ENCODE measurements at places on chromosomes 6 and 20. TPM values are rescaled to one million over a fixed set of nuclear protein-coding genes. Genes with fewer than 3 reads are reported as not detected.

GRCh38 chr20:1414982-1415381 lies 22.1 kb upstream of the FKBP1A start:
- DNase-seq = no peak

The IL20RA gene
- not detected for polyA plus RNA-seq

DNA sequence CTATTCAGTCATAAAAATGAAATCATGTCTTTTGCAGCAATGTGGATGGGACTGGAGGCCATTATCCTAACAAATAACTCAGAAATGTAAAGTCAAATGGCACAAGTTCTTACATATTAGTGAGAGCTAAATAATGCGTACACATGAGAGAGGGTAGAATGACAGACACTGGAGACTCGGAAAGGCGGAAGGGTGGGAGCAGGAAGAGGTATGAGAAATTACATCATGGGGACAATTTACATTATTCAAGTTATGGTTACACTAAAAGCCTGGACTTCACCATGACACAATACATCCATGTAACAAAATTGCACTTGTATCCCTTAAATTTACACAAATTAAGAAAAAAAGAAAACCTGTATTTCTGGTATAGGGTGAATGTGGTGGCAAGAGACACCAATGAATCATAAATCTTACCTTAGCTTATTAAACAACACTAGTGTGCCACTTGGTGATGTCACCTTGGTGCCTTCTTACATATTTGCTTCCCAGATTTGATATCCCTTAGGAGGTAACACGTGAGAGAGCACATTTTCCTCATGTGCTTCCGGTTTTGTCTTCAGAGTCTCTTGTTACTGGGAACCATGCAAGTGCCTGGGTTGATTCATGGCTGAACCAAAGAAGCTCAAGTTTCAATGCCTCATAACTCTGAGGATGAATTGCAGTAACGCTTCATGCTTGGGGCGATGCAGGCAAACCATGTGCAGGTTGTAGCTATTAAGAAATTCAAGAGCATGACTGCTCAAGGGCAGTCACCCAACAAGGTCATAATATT lies 84.6 kb downstream of the DCDC2 start:
- no peak for DNase-seq

GRCh38 chr6:46116289-46116688 lies 13.5 kb upstream of the ENPP4 start:
- no peak for DNase-seq

The SAPCD1 gene
- not detected for polyA plus RNA-seq

GRCh38 chr20:25085756-25086495 lies 4.0 kb upstream of the VSX1 start:
- no peak for DNase-seq

The EYS gene
- not detected for polyA plus RNA-seq

- no peak for DNase-seq
Measured at GRCh38 chr6:151065027-151065815, 174.5 kb upstream of the AKAP12 start.

DNA sequence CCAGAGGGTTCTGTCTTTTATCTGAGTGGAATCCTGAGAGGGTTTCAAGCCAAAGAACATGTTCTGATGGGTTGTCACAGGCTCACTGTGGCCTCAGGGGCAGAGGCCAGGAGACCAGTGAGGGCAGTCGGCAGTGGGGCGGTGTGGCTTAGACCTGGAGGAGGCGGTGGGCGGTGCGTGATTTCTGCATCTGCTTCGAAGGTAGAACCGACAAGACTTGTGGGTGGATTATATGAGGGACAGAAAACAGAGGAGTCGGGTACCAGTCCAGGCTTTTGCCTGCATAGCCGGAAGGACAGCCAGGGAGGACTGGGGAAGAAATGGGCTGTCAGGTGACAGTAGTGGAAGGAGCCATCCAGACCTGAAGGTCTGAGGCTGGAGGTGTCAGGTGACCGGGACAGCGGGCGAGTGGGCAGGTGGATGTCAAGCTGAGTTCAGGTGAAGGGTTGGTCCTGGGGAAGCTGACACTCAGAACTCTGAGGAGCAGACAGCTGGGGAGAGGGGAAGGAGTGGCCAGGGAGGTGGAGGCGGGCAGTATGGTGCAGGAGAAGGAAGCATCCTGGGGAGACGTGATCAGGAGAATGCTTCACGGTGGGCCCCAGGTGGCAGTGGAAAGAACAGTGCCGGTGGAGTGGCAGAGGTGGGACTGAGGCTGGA lies 3.1 kb downstream of the CTSZ start:
- DNase-seq = no peak

DNA sequence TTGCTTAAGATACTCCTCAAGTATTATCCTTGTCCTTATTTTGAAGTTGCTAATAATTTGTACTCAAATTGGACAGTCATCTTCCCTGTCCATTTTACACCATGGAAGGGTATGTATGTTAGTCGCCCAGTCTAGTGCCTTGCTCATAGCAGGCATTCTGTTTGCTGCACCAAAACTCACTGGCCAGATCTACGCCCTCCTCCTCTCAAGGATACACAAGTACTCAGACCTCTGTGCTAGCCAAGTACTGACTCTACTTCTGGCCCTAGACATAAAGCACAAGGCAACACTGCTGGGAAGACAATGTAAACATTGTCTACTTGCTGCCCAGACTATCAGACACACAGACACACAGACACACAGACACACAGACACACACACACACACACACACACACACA lies 57.7 kb downstream of the DNAAF9 start:
- no peak for DNase-seq

- DNase-seq = no peak
Measured at GRCh38 chr6:36334832-36335459, 1.7 kb downstream of the BNIP5 start.

The PACSIN1 gene
- polyA plus RNA-seq = not detected

DNA sequence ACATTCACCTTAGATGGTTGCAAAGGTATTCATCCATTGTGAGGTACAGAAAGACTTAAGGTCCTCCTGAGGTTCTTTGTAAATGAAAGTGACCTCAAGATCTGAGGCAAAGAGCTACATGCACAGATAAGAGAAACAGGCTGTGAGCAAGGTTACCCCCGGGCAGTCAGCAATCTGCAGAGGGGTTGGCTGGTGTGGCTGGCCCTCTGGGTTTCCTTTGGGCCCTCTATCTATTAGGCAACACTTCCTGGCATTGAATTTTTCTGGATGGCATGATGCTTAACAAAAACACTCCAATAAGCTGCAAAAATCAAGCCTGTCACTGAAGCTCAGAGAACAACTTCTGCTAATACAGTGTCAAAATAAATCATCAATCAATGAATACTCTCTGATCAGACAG lies 48.9 kb upstream of the RALGAPA2 start:
- no peak for DNase-seq

The TMEM170B gene
- polyA plus RNA-seq = 11.7 TPM

GRCh38 chr20:3180319-3180718 lies 7.0 kb upstream of the LZTS3 start:
- DNase-seq = no peak

GRCh38 chr6:4844108-4844507 lies 67.9 kb downstream of the CDYL start:
- no peak for DNase-seq

DNA sequence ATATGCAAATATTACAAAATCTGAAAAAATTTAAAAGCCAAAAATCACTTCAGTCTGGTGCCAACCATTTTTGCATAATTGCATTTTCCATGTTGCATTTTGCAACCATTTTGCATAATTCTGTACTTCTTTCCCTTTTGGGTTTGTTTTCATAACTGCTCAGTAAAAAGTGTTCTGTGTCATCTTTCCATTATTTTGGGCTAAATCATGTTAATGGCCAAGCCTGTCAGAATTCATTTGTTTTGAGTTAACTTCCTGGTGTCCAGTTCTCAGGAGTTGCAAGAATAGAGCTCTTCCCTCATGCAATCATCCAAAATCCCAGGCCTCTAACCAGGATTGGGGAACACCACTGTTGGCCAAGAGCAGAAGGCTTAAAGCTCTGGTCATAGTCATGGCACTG lies 133.6 kb downstream of the MTHFD1L start:
- no peak for DNase-seq

GRCh38 chr6:104625536-104625935 lies 234.2 kb downstream of the HACE1 start:
- DNase-seq = no peak

- DNase-seq = no peak
Measured at GRCh38 chr6:35051396-35051795, 89.7 kb downstream of the TCP11 start.

The SLC22A7 gene
- not detected for polyA plus RNA-seq

DNA sequence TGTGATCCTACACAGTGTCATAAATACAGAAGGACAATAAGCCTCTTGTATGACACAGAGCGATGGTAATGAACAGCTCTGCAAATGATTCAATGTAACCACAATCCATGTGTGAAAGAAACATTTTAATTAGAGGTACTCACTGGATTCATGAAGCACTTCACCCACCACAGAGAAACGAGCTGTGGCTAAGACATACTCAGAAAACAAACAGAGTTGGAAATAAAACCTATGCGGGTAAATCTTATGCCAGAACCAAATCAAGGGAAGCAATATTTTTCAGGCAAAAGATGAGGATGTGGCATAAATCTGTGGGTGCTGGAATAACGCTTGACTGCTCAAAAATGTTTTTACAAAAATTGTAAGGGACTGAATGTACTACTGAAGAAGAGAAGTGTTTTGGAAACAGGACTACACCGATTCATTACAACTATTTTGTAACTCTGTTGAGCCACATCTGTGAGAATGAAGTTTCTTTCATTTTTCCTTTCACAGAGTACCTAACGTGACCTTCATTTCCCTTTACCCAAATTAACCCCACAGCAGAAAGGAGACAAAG lies 112.1 kb downstream of the WDR27 start:
- DNase-seq = no peak

The PDYN gene
- polyA plus RNA-seq = not detected

DNA sequence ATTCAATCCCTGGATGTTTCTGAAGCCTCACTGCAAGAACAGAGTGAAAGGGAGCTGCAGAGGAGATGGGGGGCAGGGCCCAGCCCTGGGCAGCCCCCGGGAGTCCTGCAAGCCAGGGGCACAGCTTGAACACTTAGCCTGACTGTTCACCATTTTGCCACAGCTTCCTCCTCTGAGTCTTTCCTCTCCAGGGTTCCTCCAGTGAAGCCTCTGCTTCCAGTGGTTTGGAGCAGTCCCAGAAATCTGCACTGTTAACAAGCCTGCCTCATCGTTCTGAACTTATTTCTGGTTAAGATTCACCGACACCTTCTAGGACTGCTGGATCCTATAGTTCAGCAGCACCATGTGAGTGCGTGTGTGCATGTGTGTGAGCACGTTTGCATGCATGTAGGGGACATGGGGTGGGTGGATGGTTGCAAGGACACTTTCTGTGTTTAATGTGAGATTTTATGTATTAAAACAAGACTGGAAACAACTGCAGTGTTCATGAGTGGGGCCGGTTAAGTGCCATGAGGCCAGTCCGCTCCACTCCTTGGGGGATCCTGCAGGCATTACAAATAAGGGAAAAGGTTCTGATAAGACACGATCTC lies 24.6 kb downstream of the CEBPB start:
- DNase-seq = no peak

DNA sequence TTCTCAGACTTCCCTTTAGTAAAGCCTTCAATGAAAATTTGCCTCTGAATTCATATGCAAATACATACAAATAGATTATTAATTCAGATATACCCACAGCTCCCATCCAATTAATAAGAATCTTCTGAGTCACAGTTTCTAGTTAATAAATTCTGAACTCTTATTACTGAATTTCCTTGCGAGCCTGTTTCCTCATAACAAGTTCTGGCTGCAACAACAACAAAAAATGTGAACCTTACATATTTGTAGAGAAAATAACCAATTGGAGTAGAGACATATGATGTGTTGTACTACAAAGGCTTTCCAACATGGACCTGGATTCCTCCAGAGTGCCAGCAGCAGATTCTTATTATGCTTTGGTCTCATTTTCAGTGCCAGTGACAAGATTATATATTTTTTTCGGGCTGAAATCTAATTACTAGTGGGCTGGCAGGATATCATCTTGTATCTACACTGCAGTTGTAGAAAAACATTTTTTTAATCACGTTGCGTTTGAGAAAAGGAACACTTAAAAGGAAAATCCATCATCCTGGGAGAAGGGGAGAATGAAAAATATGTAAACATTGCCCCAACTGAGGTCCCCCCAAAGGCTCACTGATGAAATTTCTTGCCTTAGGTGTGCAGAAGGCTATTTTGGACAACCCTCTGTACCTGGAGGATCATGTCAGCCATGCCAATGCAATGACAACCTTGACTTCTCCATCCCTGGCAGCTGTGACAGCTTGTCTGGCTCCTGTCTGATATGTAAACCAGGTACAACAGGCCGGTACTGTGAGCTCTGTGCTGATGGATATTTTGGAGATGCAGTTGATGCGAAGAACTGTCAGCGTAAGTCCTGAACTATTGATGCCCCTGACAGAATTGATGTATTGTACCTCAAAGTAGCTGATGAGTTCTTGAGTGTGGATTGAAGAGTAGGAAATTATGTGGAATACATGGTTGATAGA lies 404.6 kb downstream of the LAMA2 start:
- no peak for DNase-seq

- DNase-seq = no peak
Measured at GRCh38 chr6:157182503-157183264, 140.6 kb downstream of the TMEM242 start.

Measured in CD14-positive monocyte (primary cell).